ENCODE measurements at places on chromosomes 6 and 20.

DNA sequence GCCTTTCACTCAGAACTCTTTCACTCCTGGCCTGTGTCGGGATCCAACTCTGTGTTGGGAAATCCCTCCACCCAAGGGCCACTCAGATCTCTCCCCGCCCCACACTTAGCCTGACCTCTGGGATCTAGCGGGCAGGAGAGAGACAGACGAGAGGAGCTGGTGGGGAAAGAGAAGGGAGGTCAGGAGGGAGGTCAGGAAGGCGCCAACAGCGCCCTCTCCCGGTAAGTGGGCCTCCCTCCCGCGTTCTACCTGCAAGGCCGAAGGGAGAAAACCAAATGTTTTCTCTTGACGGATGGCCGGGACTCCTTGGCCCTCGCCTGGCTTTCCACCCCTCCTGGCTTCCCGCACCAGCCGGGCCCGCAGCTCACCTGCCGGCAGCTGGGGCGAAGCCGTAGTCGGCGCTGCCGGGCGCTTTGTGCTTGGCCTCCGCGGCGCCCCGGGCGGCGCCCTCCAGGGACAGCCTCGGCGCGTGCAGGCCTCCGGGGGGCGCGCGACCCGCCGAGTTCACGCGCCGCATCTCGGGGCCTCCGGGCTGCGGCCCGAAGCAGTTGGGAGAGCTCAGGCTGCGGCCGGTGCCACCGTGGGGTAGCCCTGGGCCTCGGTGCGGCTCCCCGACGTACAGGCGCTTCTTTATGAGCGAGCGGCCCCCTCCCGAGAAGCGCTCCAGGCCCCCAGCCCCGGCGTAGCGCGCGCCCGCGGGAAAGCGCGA lies 38.2 kb downstream of the C6orf132 start:
- DNase-seq, result peak; percentile 43

- no peak for DNase-seq
Measured at GRCh38 chr20:45229264-45230056, 8.3 kb downstream of the SEMG2 start.

DNA sequence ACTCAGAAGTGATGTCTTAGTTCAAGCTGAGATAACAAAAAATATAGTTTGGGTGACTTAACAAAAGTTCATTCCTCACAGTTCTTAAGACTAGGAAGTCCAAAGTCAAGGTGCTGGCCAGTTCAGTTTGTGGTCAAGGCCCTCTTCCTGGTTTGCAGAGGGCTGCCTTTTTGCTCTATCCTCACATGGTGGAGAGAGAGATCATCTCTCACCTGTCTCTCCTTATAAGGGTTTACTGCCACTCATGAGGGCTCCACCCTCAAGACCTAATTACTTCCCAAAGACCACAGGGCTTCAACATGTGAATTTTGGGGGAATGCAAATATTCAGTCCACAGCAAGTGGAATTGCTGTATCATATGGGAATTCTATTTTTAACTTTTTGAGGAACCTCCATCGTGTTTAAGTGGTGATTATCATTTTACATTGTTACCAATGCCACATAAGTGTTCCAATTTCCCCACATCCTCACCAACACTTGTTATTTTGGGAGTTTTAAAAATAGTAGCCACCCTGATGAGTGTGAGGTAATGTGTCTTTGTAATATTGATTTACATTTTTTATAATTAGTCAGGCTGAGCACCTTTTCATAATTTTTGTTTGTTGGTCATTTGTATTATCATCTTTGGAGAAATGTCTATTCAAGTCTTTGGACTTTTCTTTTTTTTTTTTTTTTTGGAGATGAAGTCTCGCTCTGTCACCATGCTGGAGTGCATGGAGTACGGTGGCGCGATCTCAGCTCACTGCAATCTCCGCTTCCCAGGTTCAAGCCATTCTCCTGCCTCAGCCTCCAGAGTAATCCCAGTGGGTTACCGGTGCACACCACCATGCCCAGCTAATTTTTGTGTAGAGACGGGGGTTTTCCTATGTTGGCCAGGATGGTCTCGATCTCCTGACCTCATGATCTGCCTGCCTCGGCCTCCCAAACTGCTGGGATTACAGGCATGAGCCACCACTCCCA lies 112.2 kb downstream of the SESN1 start:
- DNase-seq, result no peak

DNA sequence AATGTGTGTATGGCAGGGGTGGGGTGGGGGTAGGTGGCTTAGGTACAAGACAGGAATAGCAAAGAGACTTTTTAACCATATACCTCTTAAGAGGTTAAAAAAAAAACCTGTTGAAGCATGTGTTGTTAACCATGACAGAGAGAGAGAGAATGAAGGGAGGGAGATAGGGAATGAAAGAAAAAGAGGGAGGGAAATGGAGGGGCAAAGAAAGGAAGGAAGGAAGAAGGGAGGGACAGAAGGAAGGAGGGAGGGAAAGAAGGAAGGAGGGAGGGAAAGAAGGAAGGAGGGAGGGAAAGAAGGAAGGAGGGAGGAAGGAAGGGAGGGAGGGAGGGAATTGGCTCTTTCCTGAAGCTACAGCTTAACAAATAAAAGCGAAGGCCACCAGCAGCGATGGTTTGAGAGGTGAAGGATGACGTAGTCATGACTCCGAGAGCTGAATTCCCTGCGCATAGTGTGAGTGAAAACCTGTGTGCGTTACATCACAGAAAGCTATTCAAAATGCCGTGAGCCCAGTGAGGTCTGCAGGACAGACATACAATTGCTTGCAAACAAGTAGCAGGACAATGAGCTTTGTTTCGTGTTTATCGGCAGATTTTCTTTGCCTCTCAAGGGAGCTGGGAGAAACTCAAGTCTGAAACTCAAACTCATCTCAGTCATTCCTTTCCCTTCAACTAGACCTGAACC lies 88.6 kb upstream of the NEDD9 start:
- DNase-seq, result no peak

- DNase-seq, result no peak
Measured at GRCh38 chr6:158865769-158866168, 46.6 kb upstream of the EZR start.

GRCh38 chr6:42010185-42010891 lies 40.0 kb upstream of the TAF8 start:
- DNase-seq, result no peak

DNA sequence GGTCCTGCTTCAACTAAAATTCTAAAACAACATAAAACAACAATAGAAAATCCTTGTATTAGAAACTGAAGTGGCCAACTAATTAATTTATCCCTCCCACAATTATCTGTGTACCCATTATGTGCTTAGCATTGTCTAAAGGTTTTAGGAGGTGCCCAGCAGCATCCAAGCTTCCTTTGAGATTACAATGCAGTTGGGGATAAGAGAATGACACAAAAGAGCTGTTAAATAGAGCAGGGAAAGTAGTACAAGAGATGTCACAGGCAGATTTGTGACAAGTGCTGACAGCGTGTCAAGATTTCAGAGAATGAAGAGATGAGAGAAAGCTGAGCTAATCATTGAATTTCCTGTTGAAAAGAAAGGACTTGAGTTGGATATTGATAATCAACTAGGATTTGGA lies 204.8 kb downstream of the OTOR start:
- no peak for DNase-seq

DNA sequence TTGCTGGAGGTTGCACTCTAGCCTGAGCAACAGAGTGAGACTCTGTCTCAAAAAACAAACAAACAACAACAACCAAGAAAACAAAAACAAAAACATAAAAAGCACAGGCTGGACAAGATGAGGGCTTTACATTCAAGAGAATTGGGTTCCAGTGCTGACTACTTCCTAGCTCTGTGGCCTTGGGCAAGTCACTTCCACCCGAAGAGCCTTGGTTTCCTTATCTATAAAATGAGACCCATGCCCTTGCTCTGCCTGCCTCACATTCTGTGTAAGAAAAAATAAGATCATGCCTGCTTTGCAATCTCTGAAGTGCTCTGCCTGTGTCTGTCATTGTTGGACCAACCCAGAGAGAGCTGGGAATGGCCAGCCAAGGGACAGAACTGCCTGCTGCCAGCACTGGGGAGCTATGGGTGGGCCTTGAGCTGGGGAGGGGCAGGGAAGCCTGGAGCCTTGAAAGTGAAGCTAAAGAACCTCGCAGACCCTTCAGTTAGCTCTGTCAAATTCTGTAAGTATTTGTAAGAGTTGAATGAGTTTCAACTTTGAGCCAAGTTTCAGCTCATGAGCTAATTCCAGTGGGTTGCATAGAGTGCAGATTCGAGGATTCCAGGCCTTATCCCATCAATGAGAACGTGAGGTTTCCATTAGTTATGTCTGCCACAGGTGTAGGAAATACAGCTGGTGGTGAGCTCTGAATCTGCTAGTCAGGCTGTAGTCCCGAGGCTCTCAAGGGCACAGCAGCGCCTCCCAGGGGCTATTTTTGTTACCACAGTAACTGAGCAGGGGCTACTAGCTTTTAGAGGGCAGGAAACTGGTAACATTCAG lies 93.2 kb downstream of the DLGAP4 start:
- no peak for DNase-seq

DNA sequence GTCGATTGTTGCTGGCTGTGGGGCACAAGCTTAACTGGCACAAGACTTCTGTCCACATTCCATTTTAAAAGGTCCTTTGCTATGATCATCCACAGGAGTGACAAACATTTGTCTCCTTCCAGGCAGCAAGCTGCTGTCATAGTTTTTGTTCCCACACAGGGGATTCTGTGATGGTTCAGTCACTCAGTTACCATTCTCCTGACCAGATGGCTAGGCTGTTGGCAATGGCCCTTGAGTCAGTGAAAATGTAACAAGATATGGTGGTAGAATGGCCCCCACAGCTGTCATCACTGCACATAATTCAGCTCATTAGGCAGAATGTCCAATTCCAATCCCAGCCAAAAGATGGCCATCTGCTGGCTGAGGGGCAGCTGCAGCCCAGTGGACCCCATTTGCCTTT lies 13.7 kb downstream of the BPIFA1 start:
- no peak for DNase-seq

GRCh38 chr6:129586815-129587214 lies 123.2 kb downstream of the ARHGAP18 start:
- DNase-seq, result no peak

DNA sequence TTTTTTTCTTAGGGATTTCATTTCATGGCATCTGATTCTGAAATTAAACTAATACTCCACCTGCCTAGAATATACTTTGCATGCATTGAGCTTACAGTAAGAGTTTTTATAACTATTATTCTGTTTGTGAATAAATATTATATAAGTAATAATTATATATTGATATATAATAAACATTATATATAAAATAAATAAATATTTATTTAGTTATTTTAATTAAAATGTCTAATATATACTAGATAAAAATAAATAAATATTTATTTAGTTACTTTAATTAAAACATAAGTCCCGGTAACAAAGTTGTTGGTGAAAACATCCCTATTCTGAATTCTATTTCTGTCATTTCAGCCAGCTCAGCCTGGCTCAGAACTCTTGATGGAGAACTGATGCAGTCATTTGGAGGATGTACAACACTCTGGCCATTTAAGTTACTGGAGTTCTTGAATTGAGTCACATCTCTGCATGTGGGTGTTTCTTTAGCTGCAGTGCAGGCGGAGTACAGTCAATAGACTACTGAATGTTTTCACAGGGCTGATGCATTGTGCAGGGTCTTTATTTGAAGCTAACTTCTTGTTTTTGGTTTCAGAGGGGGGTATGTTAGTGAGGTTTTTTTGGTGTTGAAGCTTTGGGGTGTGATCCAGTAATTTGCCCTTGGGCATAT lies 508.9 kb upstream of the ADGRB3 start:
- DNase-seq, result no peak

DNA sequence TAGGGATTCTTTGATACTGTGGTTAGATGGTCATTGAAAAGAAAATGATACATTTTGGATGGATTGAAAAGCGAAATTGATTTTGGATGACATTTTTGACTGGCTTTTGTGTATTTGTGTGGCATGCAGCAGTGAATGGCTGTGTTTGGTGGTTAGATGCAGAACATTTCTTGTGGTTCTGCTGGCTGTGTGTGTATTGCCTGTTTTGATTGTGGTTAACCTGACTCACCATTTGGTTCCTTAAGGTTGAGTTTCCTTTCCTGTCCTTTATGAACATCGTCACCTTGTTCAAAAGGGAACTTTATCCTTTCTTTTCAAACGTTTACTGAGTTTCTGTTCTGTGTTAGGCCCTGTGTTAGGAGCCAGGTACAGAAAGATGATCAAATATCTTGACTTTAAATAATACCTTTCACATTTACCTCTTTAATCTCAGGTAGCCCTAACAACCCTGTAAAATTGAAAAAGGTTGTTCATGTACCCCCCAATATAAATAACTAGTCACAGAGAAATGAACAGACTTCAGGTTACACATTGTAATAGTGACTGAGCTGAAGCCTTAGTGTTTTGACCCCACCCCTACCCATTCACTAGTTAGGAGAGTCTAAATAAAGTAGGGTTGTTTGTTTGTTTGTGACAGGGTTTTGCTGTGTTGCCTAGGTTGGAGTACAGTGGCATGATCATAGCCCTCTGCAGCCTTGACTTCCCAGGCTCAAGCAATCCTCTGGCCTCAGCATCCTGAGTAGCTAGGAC lies 23.8 kb downstream of the ANKS1A start:
- DNase-seq, result peak; percentile 65

DNA sequence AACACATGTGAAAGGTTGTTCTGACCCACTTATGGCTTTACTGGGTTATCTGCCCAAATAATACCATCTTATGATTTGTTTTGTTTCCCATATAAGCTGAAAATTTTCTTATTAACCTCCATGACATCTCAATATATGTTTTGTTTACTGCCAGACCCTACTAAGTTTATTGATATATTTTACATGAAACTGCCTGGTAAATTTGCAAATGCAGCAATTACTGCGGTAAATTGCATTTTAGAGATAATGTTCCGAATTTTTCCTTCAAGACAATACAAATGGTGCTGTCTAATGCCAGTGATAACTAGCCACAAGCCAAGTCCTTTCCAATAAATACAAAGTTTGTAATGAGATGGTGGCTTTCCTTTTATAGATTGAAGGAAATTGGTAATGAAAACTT lies 275.9 kb downstream of the SAMD5 start:
- DNase-seq, result no peak

GRCh38 chr6:43776799-43777776 lies 7.1 kb downstream of the VEGFA start:
- no peak for DNase-seq

GRCh38 chr6:123044341-123044860 lies 48.4 kb downstream of the CLVS2 start:
- DNase-seq, result no peak

GRCh38 chr6:51199733-51200260 lies 381.1 kb downstream of the TFAP2B start:
- no peak for DNase-seq

DNA sequence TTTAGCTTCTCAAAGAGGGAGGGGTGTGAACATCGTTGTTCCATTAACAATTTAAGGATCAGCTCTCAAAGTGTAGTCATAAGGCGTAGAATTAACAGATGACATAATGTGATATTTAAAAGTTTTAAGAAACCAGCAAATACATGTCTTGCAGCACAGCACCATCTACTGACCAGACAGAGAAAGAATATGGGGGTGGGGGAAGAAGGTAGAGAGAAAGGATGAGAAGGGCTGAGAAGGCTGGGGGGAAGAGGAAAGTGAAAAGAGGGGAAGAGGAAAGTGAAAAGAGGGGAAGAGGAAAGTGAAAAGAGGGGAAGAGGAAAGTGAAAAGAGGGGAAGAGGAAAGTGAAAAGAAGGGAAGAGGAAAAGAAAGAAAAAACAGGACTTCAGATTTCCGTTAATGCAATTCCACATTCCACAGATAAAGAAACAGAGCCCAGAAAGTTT lies 80.9 kb downstream of the HAO1 start:
- peak; percentile 76 for DNase-seq
